GM20000 (cell line): ENCODE measurements at places on chromosomes 3 and 15.

DNA sequence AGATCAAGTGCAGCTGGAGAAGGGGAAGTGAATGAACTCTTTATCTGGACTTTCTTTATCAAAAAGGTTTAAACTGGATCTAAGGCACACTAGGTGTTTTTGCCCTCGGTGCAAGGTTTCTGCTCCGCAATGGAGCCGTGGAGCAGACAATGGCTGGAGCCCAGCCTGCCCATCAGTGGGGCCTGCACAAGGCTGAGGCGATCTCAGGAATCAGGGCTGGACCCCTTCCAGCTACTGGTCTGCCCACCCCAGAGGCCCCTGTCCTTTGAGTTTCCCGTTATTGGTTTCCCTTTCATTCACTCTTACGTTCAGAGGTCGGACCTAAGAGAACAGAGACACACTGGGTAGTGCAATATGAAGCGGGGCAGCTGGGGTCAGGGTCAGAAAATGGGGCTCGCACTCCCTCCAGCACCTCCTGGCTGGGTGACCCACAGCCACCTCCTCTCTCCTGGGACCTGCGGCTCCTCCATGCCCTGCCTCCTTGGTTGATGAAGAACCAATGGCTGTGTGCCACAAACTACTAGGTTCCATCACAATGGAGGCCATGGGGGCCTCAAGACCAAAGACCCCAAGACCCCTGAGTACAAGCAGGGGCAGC lies 164.6 kb downstream of the CHSY1 start:
- DNase-seq = no peak

- no peak for DNase-seq
These were observed 327.4 kb downstream of the EPHA3 start for GRCh38 chr3:89434621-89435380.

DNA sequence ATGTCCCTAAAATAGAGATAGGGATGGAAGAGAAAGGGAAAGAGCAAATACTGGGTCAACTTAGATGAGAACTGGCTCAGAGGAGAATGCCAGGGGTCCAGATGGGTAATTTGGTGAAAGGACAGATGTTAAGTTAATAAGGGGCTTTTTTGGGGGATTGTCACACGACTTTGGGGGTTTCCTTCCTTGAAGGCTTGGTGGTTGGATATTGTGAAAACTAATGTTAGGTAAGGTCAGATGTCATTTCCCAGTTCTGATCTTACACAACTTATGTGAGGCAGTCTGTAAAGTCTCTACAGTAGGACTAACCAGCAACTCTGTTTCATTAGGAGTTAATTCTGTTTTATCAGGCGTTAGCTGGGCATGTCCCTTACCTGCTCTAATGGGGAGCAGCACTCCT lies 231.1 kb downstream of the NR2F2 start:
- DNase-seq = no peak

GRCh38 chr15:62564886-62565633 lies 400.0 kb upstream of the C2CD4B start:
- DNase-seq = no peak

DNA sequence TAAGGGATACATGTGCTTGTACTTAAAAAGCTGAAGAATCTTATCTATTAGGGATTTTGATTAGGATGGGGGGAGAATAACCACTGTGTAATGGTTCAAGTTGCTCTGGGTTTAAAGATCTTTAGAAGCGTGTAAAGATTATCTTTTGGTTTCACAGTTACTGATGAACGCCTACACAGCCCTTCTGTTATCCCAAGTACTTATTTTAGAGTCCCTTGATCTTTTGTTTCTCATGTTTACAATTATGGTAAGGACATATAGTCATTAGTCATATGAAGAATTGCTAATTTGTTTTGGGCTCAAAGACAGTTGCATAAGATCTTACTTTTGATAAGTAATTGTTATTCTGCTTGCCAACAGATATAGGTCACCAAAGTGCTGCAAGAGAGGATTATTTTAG lies 160.1 kb downstream of the PLCL2 start:
- peak; percentile 66 for DNase-seq

- DNase-seq = no peak
These were observed 25.6 kb upstream of the GLCE start for GRCh38 chr15:69134791-69135190.

DNA sequence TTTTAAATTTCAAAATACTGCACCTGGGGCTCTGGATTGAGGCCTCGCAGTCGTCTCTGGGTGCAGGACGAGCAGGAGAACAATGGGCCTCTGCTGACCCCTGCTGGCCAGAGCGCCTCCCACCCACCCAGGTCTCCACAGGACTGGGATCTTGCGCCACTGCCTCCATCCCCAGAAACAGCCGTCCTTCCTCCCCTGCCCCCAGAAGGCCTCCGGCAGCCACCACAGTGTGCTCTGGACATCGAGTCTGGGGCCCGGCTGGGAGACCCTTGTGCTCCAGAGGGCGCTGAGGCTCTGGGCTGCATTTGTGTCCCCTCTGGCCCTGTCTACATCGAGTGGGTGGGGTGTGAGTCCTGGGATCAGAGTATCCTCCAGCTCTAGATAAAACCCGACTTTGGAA lies 6.7 kb upstream of the ACSBG1 start:
- peak; percentile 90 for DNase-seq

GRCh38 chr15:74781431-74782258 lies at the start of gene CSK:
Gene CSK, plus strand, starts transcription at chr15:74782080. Its CDS starts 16,218 bp downstream, at chr15:74798298.
- DNase-seq = peak; percentile 94

DNA sequence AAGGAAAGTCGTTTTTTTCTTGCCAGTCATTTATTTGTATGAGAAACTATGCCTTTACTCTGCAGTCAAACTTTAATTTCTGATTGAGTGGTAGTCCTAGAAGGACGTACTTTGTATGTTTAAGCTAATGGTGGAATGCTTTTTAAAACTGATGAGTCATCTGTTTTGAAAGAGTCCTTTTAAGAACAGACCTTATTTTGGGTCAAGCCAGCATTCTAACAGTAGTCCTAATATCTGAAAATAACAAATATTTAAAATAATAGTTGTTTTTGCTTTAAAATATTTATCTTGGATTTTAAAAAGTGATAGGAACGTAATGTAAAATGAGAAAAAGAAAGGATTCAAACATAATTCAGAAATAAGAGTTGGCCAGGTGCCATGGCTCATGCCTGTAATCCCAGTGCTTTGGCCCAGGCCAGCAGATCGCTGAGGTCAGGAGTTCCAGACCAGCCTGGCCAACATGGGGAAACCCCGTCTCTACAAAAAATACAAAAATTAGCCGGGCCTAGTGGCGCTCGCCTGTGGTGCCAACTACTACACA lies 1.3 kb upstream of the LRRC58 start:
- no peak for DNase-seq

DNA sequence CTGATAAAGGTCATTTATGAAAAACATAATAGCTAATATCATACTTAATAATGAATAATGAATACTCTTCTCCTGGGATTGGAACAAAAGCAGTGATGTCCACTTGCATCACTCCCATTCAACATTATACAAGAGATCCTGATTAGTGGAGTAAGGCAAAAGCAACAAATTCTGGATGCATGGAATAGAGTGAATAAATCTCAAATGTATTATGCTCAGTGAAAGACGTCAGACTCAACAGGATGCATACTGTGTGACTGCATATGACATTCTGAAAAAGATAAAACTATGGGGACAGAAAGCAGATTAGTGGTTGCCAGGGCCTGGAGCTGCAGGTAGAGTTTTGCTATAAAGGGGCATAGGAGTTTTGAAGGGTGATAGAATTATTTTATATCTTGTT lies 77.6 kb upstream of the ZBTB20 start:
- DNase-seq = no peak

GRCh38 chr15:101500865-101501551 lies 11.5 kb upstream of the PCSK6 start:
- peak; percentile 7 for DNase-seq

DNA sequence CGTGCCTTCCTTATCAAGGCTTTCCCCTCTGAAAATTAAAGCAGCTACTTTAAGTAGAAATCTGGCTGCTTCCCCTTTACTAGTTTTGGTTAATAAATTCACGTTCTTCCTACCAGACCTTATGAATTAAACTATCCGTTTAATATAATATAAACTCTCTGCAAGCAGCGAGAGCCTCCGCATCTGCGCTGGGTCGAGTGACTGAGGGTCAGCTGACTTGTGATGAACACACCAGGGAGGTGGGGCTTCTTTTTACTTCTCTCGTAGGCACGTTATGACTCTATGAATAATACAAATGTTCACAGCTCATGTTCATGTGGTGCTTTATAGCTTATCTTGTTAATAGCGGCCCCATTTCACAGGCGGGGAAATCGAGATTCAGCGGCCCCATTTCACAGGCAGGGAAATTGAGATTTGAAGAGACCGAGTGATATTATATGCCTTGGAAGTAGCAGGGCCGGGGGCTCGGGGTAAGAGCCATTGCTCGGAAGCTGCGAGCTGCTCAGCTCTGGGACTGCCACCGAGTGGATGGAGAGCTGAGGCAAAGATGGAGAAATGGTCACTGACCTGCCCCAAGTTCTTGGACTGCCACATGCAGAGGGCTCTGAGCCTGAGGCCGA lies 8.3 kb downstream of the MUC4 start:
- no peak for DNase-seq

DNA sequence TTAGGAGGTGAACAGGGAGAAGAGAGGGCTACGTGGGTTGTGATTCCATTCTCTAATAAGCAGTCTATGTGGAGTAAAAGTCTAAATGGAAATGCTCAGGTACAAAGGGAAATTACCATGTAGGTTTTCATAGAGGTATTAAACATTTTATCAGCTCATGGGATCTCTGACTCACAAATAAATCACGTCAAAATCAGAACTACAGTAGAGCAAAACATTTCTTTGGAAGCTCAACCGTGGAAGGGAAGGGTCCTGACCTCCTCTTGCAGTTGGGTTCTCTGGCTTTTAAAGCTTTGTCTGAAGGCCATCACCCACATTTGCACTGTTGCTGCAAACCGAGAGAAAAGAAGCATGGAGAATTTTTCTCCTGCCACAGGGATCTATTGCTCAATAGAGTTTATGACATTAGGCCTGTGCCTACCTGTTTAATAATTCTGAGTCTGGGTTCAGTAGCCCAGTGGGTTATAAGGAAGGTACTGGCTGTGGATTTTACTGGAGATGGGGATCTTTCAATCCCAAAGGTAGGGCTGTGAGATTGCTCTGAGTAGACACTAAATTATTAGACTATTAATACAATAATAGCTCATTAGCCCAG lies 24.2 kb upstream of the PGPEP1L start:
- DNase-seq = no peak

DNA sequence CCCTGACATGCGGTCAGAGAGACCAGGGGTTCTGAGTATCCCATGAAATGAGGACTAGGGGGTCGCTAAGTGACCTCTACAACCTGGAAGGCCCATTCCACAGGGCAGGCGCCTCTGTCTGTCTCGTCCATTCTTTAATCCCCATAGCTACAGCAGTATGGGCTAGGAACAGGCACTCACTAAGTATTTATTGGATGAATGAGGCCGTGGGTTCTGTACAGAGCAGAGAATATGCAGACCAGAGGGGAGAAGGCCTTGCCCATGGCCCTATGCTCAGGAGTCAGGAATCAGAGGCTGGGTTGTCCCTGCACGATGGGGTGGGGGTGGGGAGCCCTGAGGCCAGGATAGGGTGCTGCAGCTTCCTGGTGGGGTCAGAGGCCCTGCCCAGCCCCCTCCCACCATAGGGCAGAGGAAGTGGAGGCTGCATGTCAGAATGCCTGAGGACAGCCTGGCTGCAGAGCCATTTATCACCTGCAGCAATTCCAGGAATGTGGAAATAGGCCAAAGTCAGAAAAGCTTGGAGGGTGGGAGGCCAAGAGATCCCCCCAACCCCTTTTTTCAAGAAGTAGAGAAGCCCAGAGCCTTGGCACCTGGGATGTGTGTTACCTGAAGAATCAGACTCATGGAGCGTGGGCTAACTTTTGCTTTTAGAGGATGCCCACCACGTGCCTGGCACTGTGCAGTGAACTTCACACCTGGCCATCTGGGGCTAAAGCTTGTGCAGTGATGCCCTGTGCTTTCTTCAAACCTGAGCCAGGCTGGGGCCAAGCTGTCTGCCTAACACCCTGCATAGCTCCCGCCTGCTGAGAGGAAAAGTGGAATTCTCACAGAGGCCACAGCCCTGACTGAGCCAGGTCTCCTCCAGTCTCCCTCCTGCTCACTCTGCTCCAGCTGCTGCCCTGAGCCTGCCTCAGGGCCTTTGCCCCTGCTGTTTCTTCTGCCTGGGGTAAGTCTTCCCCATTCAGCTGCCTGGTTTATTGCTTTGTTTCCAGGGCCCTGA lies 109.4 kb downstream of the WNT7A start:
- DNase-seq = no peak

DNA sequence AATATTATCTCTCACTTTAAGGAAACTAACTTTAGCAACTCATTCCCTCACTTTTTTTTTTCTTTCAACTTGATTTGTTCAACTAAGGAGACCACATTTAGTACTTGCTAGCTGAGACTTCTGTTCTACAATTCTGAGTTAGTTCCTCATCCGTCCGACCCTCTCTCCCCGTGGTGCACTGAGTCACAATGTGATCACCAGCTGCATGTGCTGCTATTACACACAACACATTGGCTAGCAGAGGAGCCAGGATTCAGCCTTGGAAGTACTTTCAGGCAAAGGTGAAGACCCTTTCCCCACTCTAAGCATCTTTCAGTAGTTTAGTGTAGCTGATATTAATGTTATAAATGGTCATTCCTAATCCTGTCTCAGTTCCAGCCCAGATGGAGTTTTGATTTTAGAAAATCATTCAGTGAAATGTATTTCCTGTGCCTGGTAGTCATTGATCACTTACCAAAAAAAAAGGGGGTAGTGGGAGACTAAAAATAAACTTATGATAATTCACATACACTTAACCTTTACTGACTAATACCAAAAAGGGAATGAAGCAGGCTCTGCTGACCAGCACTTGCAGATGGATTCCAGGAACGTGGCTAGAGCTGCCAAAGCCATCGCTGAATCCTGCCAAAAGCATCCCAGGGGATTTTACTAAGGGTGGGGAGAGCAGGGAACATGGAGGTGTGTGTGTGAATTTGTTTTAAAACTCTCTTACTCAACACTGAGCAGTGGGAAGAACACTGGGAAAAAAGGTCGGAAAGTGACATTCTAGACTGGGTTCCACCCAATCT lies 424.8 kb downstream of the LPP start:
- DNase-seq = no peak

- peak; percentile 5 for DNase-seq
These were observed 69.9 kb downstream of the NSUN3 start for GRCh38 chr3:94132777-94133176.

GRCh38 chr3:183220828-183221227 lies 32.2 kb upstream of the B3GNT5 start:
- no peak for DNase-seq

GRCh38 chr3:141233457-141234161 lies 2.0 kb downstream of the PXYLP1 start:
- DNase-seq = no peak
